Uterine smooth muscle cell (primary cell): ENCODE measurements at places on chromosomes 7 and 10. TPM values are rescaled to one million over a fixed set of nuclear protein-coding genes. Genes with fewer than 3 reads are reported as not detected.

Gene OGDHL
- 0.22 and 0.37 TPM in 2 replicates for total RNA-seq

Gene FOXI2
- total RNA-seq: not detected in 2 replicates

Gene CARD11
- total RNA-seq: 0.62 and 1.9 TPM in 2 replicates

Gene SLC13A1
- not detected in 2 replicates for total RNA-seq

Gene CDH23
- total RNA-seq: under 0.01 and 0.12 TPM in 2 replicates

Gene ZNF365
- 6.1 and 9.0 TPM in 2 replicates for total RNA-seq

Gene COBL
- under 0.01 TPM in 2 replicates for total RNA-seq

Gene GSDME
- 56.4 and 61.7 TPM in 2 replicates for total RNA-seq

Gene CCNY
- total RNA-seq: 60.5 and 64.7 TPM in 2 replicates

Gene SCART1
- 2.6 and 4.2 TPM in 2 replicates for total RNA-seq

Gene AKR1C1
- 72.2 and 86.1 TPM in 2 replicates for total RNA-seq

Gene ELOVL3
- total RNA-seq: 0.12 TPM in 1 of 2 replicates, not detected in the other

Gene VIM
- total RNA-seq: 6,217 and 6,779 TPM in 2 replicates

Gene GATAD1
- total RNA-seq: 22.5 and 30.1 TPM in 2 replicates

Gene SORBS1
- 0.55 and 0.75 TPM in 2 replicates for total RNA-seq

Gene INHBA
- 18.2 and 20.0 TPM in 2 replicates for total RNA-seq

Gene ASB10
- not detected in 2 replicates for total RNA-seq

Gene MEPCE
- total RNA-seq: 28.5 and 40.4 TPM in 2 replicates

Gene RASA4B
- 0.89 and 5.9 TPM in 2 replicates for total RNA-seq

Gene MUC3A
- total RNA-seq: under 0.01 TPM in 1 of 2 replicates, not detected in the other

Gene GPR158
- under 0.01 TPM in 1 of 2 replicates, not detected in the other for total RNA-seq

Gene PTF1A
- not detected in 2 replicates for total RNA-seq

Gene MRLN
- total RNA-seq: not detected in 2 replicates

Gene AS3MT
- 11.0 and 13.7 TPM in 2 replicates for total RNA-seq

Gene PNLIP
- total RNA-seq: not detected in 2 replicates

Gene GPRIN2
- total RNA-seq: not detected in 2 replicates

Gene HK1
- 129 and 210 TPM in 2 replicates for total RNA-seq

Gene AGAP9
- 2.6 and 4.0 TPM in 2 replicates for total RNA-seq

Gene KCNMA1
- 169 and 183 TPM in 2 replicates for total RNA-seq

Gene CTAGE4
- total RNA-seq: 1.7 TPM in 1 of 2 replicates, not detected in the other

Gene VSTM2A
- not detected in 2 replicates for total RNA-seq

Gene GDF2
- not detected in 2 replicates for total RNA-seq

Gene ASAH2B
- 4.5 and 6.2 TPM in 2 replicates for total RNA-seq

Gene HKDC1
- 1.3 and 10.6 TPM in 2 replicates for total RNA-seq

Gene SMKR1
- 0.25 and 0.44 TPM in 2 replicates for total RNA-seq

Gene FOXP2
- total RNA-seq: 3.5 and 6.6 TPM in 2 replicates

Gene BUD31
- total RNA-seq: 103 and 113 TPM in 2 replicates

Gene PRLHR
- 0.12 TPM in 1 of 2 replicates, not detected in the other for total RNA-seq

Gene TMEM273
- not detected in 2 replicates for total RNA-seq

Gene SPAM1
- total RNA-seq: not detected in 2 replicates

Gene HSPA12A
- 18.6 and 21.0 TPM in 2 replicates for total RNA-seq

Gene CLCN1
- total RNA-seq: not detected in 2 replicates

Gene TAS2R41
- total RNA-seq: not detected in 2 replicates

Gene LDB3
- total RNA-seq: under 0.01 TPM in 1 of 2 replicates, not detected in the other

Gene DPYSL4
- total RNA-seq: 2.1 and 2.3 TPM in 2 replicates

Gene DNA2
- 6.4 and 14.1 TPM in 2 replicates for total RNA-seq

Gene MYL7
- total RNA-seq: not detected in 2 replicates

Gene TACR2
- total RNA-seq: 0.12 TPM in 1 of 2 replicates, not detected in the other

Gene PYROXD2
- 5.6 and 26.7 TPM in 2 replicates for total RNA-seq

Gene CFAP46
- total RNA-seq: 0.87 and 1.1 TPM in 2 replicates

Gene CDK14
- total RNA-seq: 49.6 and 57.8 TPM in 2 replicates

Gene ANKRD30A
- not detected in 2 replicates for total RNA-seq

Gene LRRD1
- total RNA-seq: 0.11 TPM in 1 of 2 replicates, not detected in the other
